ENCODE measurements at places on chromosomes 16 and 17.

GRCh38 chr16:58363746-58364393, 28.4 kb upstream of the GINS3 start:
- no peak for DNase-seq

GRCh38 chr17:77441130-77441920, 300.6 kb downstream of the SEC14L1 start:
- DNase-seq, result no peak

- DNase-seq, result peak; percentile 37
Measured at GRCh38 chr17:35257208-35257659, 14.4 kb downstream of the SLFN5 start.

DNA sequence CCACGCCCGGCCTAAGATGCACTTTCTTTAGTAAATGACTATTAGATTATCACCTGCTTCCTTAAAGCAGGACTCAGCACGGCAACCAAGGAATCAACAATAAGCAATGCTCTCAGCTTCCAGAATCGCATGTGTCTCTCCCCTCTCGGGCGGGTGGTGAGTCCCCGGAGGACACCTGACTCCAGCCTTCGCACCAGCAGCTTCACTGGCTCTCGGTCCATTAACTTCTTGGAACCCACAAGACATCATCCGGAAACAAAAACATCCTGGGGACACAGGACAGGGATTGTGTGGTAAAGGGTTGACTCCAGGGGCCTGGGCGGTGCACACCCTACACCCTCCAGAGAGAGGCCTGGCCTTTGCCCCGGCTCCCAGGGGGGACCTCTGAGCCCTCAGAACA, 22.7 kb downstream of the UTS2R start:
- no peak for DNase-seq

GRCh38 chr16:28069971-28070794, 6.7 kb upstream of the GSG1L start:
- no peak for DNase-seq

- DNase-seq, result no peak
Measured at GRCh38 chr17:70121126-70121525, 46.1 kb downstream of the KCNJ16 start.

GRCh38 chr17:41258406-41258805, 3.2 kb downstream of the KRTAP9-9 start:
- no peak for DNase-seq

- peak; percentile 99 for DNase-seq
Measured at GRCh38 chr17:78935419-78936323, 10.5 kb upstream of the TIMP2 start.

GRCh38 chr16:56986361-56986760, 3.0 kb upstream of the NLRC5 start:
- no peak for DNase-seq

- no peak for DNase-seq
Measured at GRCh38 chr17:45258981-45259380, 2.9 kb downstream of the SPATA32 start.

GRCh38 chr17:10513299-10514067, 4.9 kb downstream of the MYH1 start:
- peak; percentile 14 for DNase-seq

- no peak for DNase-seq
Measured at GRCh38 chr16:85567935-85568334, 45.2 kb upstream of the GSE1 start.

GRCh38 chr17:6669479-6670212, 18.1 kb downstream of the C17orf100 start:
- no peak for DNase-seq

DNA sequence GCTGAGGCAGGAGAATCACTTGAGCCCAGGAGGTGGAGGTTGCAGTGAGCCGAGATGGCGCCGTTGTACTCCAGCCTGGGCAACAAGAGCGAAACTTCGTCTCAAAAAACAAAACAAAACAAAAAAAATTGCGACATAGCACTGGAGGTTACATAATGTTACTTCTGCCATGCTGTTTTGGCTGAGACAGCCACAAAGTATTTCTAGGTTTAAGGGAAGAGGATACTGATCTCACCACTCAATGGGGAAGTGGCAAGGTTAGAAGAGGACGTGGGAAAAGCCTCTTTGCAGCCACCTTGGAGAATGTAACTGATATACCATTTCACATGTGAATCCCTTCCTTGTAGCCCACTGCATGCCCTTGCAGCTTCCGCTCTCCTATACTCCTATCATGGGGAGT, 131.2 kb upstream of the NLRP1 start:
- no peak for DNase-seq

DNA sequence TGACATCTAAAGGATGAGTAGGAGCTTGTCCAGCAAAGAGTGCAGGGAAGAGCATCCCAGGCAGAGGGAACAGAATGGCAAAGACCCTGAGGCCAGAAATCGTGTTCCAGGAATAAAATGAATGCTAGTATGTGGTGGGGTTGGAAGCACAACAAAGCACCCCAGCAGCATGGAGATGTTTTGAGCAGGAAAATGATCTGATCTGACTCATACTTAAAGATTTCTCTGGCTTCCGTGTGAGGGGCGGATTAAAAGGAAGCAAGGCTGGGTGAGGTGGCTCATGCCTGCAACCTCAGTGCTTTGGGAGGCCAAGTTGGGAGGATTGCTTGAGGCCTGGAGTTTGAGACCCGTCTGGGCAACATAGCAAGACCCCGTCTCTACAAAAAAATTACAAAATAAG, 2.3 kb downstream of the SLC5A11 start:
- peak; percentile 79 for DNase-seq

DNA sequence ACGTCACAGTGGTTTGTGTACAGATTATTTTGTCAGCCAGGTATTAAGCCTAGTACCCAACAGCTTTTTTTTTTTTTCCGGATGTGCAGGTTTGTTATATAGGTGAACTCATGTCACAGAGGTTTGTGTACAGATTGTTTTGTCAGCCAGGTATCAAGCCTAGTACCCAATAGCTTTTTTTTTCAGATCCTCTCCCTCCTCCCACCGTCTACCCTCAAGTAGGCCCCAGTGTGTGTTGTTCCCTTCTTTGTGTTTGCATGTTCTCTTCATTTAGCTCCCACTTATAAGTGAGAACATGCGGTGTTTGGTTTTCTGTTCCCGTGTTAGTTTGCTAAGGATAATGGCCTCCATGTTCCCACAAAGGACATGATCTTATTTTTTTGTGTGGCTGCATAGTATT, 19.9 kb downstream of the RPTOR start:
- no peak for DNase-seq

DNA sequence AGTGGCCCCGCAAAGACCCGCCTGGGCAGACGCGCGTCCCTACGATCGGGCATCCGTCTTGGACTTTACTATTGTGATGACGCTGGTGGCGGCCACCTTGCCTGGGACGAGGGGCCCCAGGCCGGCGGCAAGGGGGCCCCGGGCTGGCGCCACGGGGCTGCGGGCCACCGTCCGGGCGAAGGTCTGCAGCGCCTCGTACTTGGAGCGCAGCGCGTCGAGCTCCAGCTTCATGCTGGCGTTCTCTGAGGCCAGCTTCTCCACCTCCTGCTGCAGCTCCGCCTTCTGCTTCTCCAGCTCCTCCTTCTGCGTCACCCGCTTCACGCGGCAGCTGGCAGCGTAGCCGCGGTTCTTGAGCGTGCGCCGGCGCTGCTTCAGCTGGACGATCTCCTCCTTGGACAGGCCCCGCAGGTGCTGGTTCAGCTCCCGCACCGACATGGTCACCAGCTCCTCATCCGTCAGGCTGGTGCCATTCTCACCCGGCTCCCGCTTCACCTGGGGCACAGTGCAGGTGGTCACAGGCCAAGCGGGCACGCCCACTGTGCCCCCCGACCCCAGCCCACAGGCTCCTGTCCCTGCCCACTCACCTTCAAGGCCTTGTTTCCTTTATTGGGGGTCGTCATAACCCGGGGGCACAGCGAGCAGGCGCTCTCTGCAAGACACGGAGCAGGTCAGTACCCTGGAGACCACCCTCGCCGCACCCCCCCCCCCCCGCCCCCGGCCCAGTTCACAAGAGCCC, 4.8 kb upstream of the SIRT7 start:
- DNase-seq, result no peak

DNA sequence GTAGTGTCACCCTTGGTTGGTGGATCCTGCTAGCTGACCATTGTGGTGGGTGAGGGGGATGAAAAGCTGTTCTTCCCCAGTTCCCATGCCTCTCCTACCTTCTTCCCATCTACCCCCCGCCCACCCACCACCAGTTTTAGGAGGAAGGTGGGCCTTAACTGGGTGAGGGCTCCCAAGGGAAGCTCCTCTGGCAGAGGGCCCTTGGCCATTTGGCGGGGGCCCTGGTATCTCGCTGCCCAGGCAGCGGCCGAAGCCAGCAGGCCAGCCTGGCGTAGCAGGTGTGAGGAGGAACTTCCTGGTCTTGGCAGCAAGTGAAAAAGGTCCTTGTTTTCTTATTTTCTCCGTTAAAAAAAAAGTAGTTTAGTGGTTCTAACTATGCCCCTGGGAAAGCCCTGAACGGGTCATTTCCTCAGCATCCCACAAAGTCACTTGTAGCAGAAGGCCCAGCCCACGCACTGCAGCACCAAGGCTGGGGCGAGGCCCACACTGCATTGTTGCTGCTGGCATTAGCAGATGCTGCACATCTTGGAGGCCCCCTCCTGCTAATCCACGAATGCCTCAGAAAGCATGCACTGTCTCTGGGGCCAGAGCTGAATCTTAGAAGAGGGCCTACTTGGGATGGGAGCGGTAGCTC, 72.5 kb downstream of the MPRIP start:
- no peak for DNase-seq

DNA sequence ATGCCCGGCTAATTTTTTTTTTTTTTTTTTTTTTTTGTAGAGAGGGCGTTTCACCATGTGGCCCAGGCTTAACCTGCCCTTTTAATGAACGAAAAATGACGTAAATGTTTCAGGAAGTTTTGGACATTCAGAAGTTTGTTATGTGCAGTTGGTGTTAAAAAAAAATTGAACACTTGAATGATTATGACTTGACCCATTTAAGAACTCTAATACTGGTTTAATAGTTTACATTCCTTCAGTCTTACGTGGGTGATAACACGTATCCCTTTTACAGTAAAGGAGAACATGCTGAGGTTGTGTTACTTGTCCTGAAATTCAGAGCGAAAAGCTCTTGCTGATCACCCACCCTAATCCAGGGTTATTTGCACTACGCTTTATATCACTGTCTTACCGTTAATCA, 1.7 kb downstream of the MLYCD start:
- no peak for DNase-seq

- DNase-seq, result no peak
Measured at GRCh38 chr17:7935859-7936258, 3.9 kb downstream of the CNTROB start.

DNA sequence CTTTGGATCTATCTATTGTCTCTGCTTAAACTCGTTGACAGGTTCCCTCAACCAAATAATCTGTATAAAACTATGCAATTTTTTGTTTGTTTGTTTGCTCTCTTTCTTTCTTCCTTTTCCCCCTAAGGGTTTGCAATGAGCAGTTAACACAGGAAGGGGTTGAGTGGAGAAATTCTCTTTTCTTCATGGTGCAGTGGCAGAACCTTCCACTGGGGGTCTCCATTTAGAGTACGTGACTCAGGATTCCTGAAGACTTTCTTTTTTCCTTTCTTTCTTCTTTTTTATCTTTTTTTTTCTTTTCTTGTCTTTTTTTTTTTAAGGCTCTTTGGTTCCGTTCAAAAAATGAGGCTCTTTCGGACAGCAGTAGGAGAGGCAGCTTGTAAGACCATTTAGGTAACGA, 19.5 kb upstream of the RBFOX1 start:
- DNase-seq, result no peak

GRCh38 chr17:76830987-76831715, 37.1 kb upstream of the MGAT5B start:
- DNase-seq, result no peak

DNA sequence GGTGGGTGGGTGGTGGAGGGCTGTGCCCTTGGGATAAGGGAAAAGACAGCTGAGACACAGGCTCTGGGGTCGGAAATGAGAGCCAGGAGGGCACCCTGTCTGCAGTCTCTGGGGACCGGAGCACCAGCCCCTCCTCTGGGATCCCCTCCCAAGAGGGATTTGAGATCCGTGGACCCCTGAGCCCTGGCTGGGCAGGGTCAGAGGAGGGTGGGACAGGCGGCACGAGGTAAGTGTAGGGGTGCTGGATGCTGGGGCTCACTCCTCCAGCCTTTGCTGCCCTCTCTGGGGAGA, 425 bp downstream of the SGSH start:
- DNase-seq, result peak; percentile 2

DNA sequence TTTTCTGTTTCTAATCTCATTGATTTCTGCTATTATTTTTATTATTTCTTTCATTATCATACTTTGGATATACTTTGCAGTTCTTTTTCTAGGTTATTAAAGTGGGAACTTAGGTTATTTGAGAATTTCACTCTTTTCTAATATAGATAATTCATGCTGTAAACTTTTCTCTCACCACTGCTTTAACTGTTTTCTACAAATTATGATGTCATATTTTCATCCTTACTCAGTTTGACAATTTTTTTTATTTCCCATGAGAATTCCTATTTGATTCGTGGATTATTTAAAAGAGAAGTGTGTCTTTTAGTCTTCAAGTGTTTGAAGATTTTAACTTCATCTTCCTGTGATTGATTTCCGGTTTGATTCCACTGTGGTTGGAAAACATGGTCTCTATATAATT, 336.8 kb upstream of the SALL1 start:
- no peak for DNase-seq

- peak; percentile 34 for DNase-seq
Measured at GRCh38 chr16:12573730-12574383, 229.8 kb downstream of the CPPED1 start.

- DNase-seq, result no peak
Measured at GRCh38 chr16:22751685-22752084, 62.3 kb upstream of the HS3ST2 start.

DNA sequence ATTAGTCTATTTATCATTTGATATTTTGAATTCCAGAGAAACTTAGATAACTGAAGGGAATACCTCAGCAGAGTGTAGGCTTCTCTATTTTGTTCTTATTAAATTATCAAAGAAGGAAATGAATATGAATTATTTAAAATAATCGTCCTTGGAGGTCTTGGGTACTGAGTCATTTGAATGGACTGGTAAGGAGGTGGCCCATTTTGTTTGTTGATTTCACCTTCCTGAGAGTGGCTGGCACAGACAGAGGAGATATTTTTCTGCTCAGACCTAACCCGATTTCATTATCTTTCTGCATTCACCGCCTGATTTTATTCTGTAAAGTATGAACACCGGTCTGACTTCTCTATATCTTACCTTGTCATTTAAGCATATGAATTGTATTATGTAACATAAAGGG, 88.0 kb downstream of the USP22 start:
- DNase-seq, result no peak
